RPMI7951 (cell line): ENCODE measurements at places on chromosomes 13 and 19. TPM values are rescaled to one million over a fixed set of nuclear protein-coding genes. Genes with fewer than 3 reads are reported as not detected.

The KRTDAP gene
- not detected in 2 replicates for total RNA-seq

DNA sequence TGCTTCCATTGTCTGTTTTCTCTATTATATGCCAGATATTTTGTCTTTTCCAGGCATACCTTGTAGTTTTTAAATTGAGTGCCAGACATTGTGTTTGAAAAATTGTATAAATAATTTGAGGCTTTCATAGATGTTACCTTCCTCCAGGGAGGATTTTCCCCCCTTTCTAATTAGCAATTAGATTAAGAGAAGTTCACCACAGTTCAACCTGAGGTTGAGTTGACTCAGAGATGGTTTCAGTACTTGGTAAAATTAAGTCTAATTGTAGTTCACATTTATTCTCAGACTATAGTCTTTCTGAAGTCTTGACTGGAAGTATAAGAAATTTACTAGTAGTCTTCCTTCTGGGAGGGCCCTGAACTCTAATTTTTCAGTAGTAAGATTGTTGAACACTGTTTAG, 104.1 kb upstream of the SCEL start:
- no peak for DNase-seq

The ABHD17A gene
- 42.1 and 61.5 TPM in 2 replicates for total RNA-seq

GRCh38 chr13:51524829-51525566, 59.3 kb upstream of the WDFY2 start:
- DNase-seq = no peak

DNA sequence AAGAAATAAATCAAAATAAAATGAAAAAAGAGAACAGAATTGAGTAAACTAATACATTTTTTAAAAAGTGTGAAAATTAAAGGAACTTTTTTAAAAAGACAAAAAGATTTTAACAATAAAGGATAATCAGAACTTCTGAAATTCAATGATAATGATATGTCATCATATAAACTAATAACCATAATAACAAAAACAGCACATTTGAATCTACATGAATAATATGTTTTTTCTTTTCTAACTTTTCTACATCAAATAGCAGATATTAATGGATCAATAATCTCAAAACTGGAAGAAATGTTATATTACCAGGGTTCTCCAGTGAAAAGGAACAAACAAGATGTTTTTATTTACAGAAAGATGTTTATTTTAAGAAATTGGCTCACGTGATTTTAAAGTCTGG, 903.3 kb upstream of the MIR17HG start:
- no peak for DNase-seq

The SMIM17 gene
- 0.36 TPM in 1 of 2 replicates, not detected in the other for total RNA-seq

GRCh38 chr13:107680115-107680514, 535.2 kb downstream of the LIG4 start:
- no peak for DNase-seq

DNA sequence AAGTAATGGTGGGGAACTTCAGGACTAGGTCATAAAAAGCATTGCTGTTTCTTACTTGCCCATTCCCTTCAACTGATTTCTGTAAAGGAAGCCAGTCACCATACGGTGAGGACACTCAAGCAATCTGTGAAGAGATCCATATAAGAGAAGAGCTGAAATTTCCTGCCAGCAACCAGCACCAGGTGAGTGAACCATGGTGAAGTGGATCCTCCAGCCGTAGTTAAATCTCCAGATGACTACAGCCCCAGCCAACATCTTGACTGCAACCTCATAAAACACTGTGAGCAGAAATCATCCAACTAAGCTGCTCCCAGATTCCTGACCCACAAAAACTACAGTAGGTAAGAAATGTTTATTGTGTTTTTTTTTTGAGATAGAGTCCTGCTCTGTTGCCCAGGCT, 3.8 kb upstream of the SLC6A16 start:
- no peak for DNase-seq
